Heart right ventricle (tissue), 16 donors: ENCODE measurements at places on chromosomes 16 and 17.
A peak's percentile ranks its signal among the peaks of the same experiment; 100 is the strongest.

DNA sequence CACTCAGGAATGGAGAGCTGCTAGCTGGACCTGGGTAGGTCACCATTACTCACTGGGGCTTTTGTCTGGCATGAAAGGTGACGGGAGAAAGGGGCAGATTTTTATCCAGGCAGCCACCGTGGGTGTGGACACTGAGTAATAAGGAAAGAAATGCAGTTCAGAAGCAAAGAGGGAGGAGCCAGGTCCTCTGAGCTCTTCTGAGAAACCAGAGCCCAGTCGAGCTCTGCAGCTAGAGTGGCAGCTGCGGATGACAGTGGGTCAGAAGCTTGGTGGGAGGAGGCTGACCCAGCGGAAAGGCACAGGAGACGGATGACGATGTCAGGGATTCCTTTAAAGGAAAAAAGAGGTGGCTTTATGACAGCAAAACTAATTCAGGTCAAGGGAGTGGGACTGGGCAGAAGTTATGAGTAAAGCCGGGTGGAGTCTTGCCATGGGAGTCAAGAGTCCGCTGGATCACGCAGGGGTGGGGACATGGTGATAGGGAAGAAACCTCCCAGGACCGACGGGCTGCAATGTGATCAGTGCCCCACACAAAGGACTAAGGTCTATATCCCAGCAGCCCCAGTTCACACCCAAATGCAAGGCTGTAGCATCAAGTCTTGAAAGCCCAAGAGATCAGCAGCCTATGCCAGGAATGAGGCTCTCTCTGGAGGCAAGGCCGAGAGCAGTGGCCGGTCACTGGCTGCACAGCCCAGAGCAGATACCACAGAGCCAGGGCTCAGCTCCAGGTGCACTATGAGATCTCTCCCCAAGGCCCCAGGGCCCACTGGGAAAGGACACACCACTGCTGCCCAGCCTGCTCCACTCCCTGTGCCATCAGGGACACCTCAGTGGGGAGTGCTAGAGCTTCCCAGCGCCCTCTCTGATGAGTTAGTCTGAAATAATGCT lies 6.3 kb upstream of the MNT start:
- no peaks in the 10 kb centered on the region for H3K36me3 ChIP-seq
- peaks cover 56% of the 10 kb centered on the region for H3K4me1 ChIP-seq

DNA sequence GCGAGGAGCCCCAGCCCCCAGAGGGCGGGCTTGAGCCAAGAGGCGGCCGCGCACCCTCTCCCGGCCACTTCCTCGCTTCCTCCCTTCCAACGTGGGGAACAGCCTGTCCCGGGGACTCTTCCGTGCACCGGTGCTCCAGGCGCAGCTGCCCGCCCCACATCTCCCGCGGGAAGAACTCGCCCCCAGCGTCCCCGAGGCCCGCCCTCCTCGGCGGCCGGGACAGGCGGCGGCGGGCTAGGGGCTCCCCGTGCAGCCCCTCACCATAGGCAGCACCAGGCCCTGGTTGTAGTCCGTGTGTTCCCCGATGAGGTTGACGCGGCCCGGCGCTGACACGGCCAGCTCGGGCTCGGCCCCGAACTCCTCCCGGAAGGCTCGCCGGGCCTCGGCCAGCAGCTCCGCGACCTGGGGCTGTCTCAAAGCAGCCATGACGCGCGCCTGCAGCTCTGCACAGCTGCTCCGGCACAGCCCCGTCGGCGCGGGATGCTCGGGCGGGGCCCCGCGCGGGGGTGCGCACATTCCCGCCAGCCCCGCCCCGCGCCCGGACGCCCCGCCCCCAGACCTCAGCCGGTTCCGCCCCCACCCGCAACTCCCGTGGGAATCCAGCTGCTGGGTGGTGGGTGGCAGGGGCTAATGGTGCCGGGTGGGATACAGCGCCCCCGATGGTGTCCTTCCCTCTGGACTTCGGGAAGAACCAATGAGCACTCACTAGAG lies at the start of gene GALK1:
TSS of gene GALK1 (minus strand) at position 482 of the 711 bp plus-strand sequence. CDS start at position 426, 56 bp downstream.
- peak; percentile 84 for DNase-seq
- peak within 1 kb of the TSS; percentile 92 for H3K27ac ChIP-seq
- peak within 1 kb of the TSS; percentile 47 for H3K4me3 ChIP-seq
- no peaks in the 10 kb centered on the region for H3K27me3 ChIP-seq
- no peaks in the 10 kb centered on the region for H3K36me3 ChIP-seq

- H3K27me3 ChIP-seq, result peaks cover 15% of the 10 kb centered on the region
- peak overlapping the region; percentile 15 for H3K4me3 ChIP-seq
- peak overlapping the region; percentile 79 for H3K27ac ChIP-seq
- H3K36me3 ChIP-seq, result no peaks in the 10 kb centered on the region
These were observed 50.3 kb downstream of the RPH3AL start for GRCh38 chr17:302300-302698.

DNA sequence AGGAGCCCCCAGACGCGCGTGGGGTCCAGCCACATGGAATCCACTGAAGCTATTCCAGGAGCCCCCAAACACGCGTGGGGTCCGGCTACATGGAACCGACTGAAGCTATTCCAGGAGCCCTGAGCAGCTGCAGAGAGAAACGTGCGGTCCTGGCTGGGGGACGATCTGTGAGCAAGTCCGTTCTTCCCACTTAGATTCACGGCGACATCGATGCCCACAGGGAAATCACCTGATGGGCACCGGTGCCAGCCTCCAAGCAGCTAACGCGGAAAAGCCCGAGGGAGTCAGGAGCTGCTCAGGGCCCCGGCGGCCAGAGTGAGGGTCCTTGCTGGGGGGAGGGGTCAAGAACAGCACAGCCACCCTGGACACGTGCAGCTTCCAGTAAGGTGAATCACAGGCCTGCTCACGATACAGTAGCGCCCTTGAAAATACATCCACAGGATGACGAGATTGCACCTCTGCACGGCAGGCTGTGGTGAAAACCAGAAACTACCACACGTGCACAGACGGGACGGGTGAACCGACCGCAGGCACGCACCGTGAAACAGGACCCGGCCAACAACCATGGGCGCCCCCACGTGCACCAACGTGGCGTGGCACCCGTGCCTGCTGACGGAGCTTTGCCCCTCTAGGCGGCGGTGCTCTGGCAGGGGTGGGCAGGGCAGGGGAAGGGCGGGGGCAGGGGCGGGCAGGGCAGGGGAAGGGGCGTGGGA lies 77.7 kb upstream of the GNG13 start:
- no peaks in the 10 kb centered on the region for H3K27me3 ChIP-seq
- H3K36me3 ChIP-seq, result peaks cover 7% of the 10 kb centered on the region
- H3K27ac ChIP-seq, result no peak overlapping the region

GRCh38 chr17:30790279-30790678 lies 34.2 kb downstream of the CRLF3 start:
- no peak overlapping the region for H3K27ac ChIP-seq
- DNase-seq, result no peak
- peaks cover 24% of the 10 kb centered on the region for H3K36me3 ChIP-seq
- H3K4me1 ChIP-seq, result no peaks in the 10 kb centered on the region
- no peaks in the 10 kb centered on the region for H3K27me3 ChIP-seq

DNA sequence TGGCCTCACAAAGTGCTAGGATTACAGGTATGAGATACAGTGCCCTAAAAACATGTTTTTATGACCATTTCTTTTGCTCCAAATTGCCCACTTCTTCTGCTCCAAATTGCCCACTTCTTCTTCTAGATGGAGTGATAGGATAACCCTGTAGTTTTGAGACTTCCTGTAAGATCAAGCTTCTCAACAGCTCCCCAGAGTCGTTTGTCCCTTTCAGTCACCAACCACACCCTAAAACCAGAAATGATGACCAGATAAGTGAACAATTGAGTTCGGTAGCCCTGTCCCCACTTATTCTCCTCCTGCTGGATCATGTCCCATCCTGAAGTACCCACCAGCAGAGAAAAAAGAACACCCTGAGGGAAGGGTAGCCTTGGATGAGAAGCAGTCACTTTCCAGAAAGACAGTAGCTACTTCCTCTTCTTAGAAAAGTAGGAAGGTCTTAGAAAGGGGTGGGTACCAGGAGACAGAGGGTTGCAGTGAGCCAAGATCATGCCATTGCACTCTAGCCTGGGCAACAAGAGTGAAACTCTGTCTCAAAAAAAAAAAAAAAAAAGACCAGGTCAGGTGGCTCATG lies 2.5 kb downstream of the ODAD4 start:
- no peak overlapping the region for H3K4me3 ChIP-seq
- peaks cover 11% of the 10 kb centered on the region for H3K36me3 ChIP-seq
- peaks cover 7% of the 10 kb centered on the region for H3K4me1 ChIP-seq
- H3K27ac ChIP-seq, result peak overlapping the region; percentile 50
- no peak for DNase-seq

DNA sequence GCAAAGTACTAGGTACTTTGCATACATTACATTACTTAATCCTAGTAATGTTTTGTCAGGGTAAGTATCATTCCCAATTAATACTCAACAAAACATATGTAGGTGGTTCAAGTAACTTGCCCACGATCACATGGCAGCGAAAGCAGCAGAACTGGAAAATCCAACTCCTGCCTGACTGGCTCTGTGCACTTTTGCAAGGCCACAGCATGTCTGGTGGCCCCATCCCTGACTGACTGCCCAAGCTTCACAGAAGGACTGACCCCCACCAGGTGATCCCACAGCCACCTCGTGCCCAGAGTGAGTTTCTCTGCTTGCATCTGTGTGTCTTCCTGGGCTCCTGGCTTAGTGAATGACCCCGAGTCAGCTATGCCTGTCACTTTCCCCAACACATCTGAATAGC lies 11.4 kb downstream of the CNP start:
- no peak overlapping the region for H3K27ac ChIP-seq
- H3K36me3 ChIP-seq, result peaks cover 100% of the 10 kb centered on the region
- no peak overlapping the region for H3K4me3 ChIP-seq
- no peaks in the 10 kb centered on the region for H3K27me3 ChIP-seq

- DNase-seq, result no peak
- H3K4me1 ChIP-seq, result no peaks in the 10 kb centered on the region
- peaks cover 4% of the 10 kb centered on the region for H3K27me3 ChIP-seq
- H3K27ac ChIP-seq, result no peak overlapping the region
- no peaks in the 10 kb centered on the region for H3K36me3 ChIP-seq
- no peak overlapping the region for H3K4me3 ChIP-seq
These were observed 38.3 kb upstream of the CRHR1 start for GRCh38 chr17:45745601-45746494.

GRCh38 chr16:7614021-7614795 lies 281.6 kb downstream of the RBFOX1 start:
- no peaks in the 10 kb centered on the region for H3K27me3 ChIP-seq
- H3K4me1 ChIP-seq, result peaks cover 5% of the 10 kb centered on the region
- no peaks in the 10 kb centered on the region for H3K36me3 ChIP-seq
- no peak overlapping the region for H3K4me3 ChIP-seq

- H3K4me1 ChIP-seq, result peaks cover 62% of the 10 kb centered on the region
- no peak overlapping the region for H3K27ac ChIP-seq
- H3K36me3 ChIP-seq, result peaks cover under 1% of the 10 kb centered on the region
- H3K27me3 ChIP-seq, result peaks cover 51% of the 10 kb centered on the region
- DNase-seq, result no peak
These were observed 116.4 kb upstream of the SMURF2 start for GRCh38 chr17:64778240-64779097.

DNA sequence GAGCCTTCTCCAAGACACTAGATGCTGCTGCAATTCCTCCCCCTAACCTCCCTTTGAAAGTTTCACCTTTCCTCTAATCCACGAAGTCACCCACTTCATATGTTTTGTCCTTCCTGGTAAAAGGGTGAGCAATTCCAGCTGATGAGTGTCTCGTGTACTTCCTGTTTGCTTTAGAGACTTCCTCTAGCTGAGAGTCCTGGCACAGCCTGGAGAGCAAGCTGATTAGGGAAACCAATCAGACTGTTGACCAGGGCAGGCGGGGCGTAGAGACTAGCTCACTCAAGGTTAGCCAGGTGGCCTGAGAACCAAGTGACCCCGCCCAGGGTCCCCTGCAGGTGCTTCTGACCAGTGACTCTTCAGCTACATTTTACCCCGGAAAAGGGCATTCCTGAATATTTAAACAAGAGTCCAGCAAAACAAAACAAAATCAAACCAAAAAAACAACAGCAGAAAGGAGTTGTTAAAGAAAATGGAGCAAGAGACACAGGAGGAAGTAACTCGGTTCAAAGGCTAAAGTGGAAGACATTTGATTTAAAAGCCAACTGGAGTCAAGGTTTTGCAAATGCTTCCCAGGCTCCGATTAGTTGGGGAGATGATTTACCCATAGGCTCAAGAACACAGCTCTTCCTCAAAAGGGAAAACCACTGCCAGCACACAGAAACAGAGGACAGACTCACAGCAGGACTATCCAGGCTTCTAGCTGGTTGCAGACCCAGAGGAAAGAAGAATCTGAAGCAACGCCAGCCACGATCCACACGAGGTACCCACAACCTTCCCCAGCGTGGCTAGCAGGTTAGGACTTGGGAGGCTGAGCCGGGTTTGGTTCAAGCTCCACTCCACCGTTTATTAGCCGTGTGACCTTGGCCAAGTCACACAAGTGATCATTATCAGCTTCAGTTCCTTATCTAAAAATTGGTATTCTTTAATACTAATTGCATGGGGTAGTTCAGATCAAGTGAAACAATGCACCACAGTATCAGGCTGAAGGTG lies 13.4 kb downstream of the HSPB9 start:
- H3K36me3 ChIP-seq, result no peaks in the 10 kb centered on the region
- peak overlapping the region; percentile 79 for H3K27ac ChIP-seq
- no peaks in the 10 kb centered on the region for H3K27me3 ChIP-seq
- H3K4me3 ChIP-seq, result no peak overlapping the region
- H3K4me1 ChIP-seq, result peaks cover 86% of the 10 kb centered on the region
- DNase-seq, result peak; percentile 79

- H3K27ac ChIP-seq, result no peak overlapping the region
- H3K4me3 ChIP-seq, result no peak overlapping the region
- no peaks in the 10 kb centered on the region for H3K36me3 ChIP-seq
- H3K27me3 ChIP-seq, result no peaks in the 10 kb centered on the region
- H3K4me1 ChIP-seq, result peaks cover 17% of the 10 kb centered on the region
These were observed 4.3 kb upstream of the STAT5A start for GRCh38 chr17:42284024-42284369.

GRCh38 chr17:74435775-74436359 lies 4.0 kb downstream of the GPRC5C start:
- H3K36me3 ChIP-seq, result peaks cover 15% of the 10 kb centered on the region
- H3K27me3 ChIP-seq, result peaks cover 36% of the 10 kb centered on the region
- H3K4me1 ChIP-seq, result peaks cover 11% of the 10 kb centered on the region
- H3K27ac ChIP-seq, result no peak overlapping the region
- DNase-seq, result no peak
- no peak overlapping the region for H3K4me3 ChIP-seq

- H3K4me1 ChIP-seq, result peaks cover 84% of the 10 kb centered on the region
- peaks cover 5% of the 10 kb centered on the region for H3K36me3 ChIP-seq
- H3K27ac ChIP-seq, result peak overlapping the region; percentile 71
- H3K27me3 ChIP-seq, result no peaks in the 10 kb centered on the region
- DNase-seq, result peak; percentile 74
These were observed 336.4 kb downstream of the SEC14L1 start for GRCh38 chr17:77476931-77477805.
